ENCODE measurements at places on chromosomes 5 and 9.

DNA sequence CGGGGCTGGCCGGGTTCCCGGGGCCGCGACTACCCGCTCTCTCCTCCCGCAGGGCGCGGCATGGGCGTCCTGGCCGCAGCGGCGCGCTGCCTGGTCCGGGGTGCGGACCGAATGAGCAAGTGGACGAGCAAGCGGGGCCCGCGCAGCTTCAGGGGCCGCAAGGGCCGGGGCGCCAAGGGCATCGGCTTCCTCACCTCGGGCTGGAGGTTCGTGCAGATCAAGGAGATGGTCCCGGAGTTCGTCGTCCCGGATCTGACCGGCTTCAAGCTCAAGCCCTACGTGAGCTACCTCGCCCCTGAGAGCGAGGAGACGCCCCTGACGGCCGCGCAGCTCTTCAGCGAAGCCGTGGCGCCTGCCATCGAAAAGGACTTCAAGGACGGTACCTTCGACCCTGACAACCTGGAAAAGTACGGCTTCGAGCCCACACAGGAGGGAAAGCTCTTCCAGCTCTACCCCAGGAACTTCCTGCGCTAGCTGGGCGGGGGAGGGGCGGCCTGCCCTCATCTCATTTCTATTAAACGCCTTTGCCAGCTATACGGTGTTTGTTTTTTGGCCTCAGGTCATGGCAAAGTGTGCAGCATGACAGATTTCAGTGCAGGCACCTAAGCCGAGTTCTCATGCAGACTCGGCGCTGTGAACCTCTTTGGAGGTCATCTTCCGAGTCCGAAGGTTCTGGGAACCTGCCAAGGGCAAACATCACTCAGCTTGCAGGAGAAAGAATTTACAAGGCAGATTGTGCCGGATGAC is 516 bp downstream of the MRPL41 start:
- DNase-seq = peak; percentile 69

- DNase-seq = no peak
Observed at GRCh38 chr5:108524564-108524963, 142.7 kb upstream of the FBXL17 start.

DNA sequence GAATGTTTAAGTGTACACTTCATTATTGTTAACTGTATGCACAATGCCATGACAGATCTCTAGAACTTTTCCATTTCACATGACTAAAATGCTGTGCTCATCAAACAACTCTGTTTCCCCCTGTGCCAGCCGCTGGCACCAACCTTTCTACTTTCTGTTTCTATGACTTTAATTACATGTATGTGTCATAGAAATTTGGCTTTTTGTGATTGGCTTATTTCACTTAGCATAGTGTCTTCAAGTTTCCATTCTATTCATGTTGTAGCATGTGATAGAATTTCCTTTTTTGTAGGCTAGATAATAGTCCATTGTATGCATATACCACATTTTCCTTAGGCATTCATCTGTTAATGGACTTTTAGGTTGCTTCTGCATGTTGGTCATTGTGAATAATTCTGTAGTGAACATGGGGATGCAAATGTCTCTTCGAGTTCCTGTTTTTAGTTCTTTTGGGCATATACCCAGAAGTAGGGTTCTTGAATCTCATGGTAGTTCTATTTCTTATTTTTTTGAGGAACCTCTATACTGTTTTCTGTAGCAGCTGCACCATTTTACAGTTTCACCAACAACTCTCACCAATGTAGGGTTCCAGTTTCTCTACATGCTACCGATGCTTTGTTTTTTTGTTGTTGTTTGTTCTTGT is 184.4 kb upstream of the DMRT1 start:
- DNase-seq = no peak

GRCh38 chr5:68648944-68649857 is 433.6 kb downstream of the PIK3R1 start:
- DNase-seq = no peak

GRCh38 chr9:118401546-118401945 is 697.3 kb downstream of the TLR4 start:
- no peak for DNase-seq

All from activated CD8-positive, alpha-beta memory T cell treated with anti-CD3 and anti-CD28 coated beads, Interleukin-2, amount 50 U/mL, for 48 hours (primary cell).